ENCODE measurements at places on chromosomes 11 and 22.

DNA sequence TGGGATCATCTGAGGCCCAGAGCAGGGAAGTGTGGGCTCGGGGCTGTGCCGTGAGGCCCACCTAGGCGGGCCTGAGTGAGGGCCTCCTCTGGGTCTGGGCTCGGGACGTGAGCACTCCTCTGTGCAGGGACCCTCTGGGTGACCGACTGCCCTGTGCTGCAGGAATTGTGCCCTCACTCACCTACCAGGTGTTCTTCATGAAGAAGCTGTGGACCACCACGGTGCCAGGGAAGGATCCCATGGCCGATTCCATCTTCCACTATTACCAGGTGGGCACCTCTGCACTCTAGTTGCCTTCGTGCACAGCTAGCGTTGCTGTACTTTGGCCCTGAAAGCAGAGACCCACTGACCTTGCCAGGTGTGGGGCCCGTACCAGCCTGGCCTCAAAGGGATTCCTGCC, 80.5 kb downstream of the MYO7A start:
- no peak for DNase-seq

- DNase-seq, result no peak
Observed at GRCh38 chr22:30776476-30776875, 81.8 kb downstream of the OSBP2 start.

DNA sequence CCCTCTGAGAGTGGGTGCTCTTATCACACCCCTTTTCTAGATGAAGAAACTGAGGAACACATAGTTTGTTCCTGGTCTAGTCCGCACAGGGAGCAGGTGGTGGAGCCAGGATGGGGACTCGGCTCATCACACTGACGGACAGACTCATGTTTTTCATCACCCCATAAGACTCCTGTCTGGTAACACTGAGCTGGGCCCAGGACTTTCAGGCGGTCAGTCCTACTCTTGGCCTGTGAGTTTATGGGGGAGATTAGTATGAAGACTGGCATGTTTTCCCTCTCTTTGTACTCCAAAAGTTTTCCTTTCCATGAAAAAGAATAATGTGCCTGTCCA, 160.8 kb downstream of the LDLRAD3 start:
- DNase-seq, result no peak

DNA sequence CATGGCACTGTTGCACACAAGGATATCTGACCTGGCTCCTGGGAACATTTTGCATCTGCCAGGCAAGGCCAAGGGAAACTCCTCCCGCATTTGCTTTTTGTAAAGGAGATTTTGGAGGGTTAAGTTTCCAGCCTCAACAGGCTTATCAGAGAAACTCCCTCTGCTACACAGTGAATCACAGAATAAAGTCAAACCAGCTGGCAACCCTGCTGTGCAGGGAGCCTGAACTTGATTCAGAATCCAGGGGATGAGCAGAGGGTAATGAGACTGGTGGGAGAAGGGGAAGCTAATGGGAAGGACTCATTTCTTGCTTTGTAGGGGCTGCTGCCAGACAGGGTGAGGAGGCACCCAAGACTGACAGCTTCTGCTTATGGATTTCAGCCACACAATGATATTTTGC, 185.3 kb upstream of the ISX start:
- no peak for DNase-seq

All from NCI-H446 treated with DMSO at 0.1 percent for 48 hours (cell line).